ENCODE measurements at places on chromosomes 11 and 22. TPM values are rescaled to one million over a fixed set of nuclear protein-coding genes. Genes with fewer than 3 reads are reported as not detected.

- H3K27ac ChIP-seq = no peak overlapping the region
- H3K27me3 ChIP-seq = peaks cover 7% of the 10 kb centered on the region
- no peaks in the 10 kb centered on the region for H3K36me3 ChIP-seq
Observed at GRCh38 chr11:119875841-119876600, 147.0 kb upstream of the NECTIN1 start.

GRCh38 chr11:29333993-29334775 lies 682.6 kb downstream of the KCNA4 start:
- H3K27me3 ChIP-seq = peaks cover 2% of the 10 kb centered on the region
- peaks cover 15% of the 10 kb centered on the region for H3K4me1 ChIP-seq
- no peak overlapping the region for H3K4me3 ChIP-seq
- no peaks in the 10 kb centered on the region for H3K36me3 ChIP-seq

DNA sequence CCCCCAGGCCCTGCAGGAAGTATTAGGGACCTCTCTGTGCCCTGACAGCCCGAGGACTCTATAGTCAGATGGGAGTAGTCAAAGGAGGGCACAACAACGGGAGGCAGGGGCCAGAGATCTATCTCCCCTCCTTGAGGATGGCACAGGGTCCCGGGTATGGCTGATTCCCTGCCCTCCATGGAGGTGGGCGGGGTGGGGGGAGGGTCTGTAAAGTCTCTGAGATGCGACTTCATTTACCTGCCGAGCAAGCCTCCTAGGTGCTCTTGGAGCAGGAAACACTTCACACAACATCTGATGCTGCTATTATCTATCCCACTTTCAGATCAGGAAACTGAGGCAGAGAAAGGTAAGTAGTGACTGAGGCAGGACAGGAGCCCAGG lies 769 bp upstream of the CDC42EP1 start:
- H3K4me1 ChIP-seq = peaks cover 41% of the 10 kb centered on the region
- DNase-seq = no peak
- peak overlapping the region; percentile 65 for H3K4me3 ChIP-seq
- H3K27me3 ChIP-seq = no peaks in the 10 kb centered on the region

- H3K27ac ChIP-seq = no peak overlapping the region
- DNase-seq = no peak
- H3K4me3 ChIP-seq = no peak overlapping the region
- peaks cover 2% of the 10 kb centered on the region for H3K4me1 ChIP-seq
Observed at GRCh38 chr11:70463478-70464255, 65.3 kb downstream of the CTTN start.

GRCh38 chr22:18931905-18932652 lies 4.0 kb downstream of the PRODH start:
- no peak overlapping the region for H3K27ac ChIP-seq
- no peak overlapping the region for H3K4me3 ChIP-seq
- no peaks in the 10 kb centered on the region for H3K27me3 ChIP-seq
- H3K4me1 ChIP-seq = no peaks in the 10 kb centered on the region

- no peaks in the 10 kb centered on the region for H3K36me3 ChIP-seq
- peaks cover 14% of the 10 kb centered on the region for H3K27me3 ChIP-seq
- H3K4me1 ChIP-seq = no peaks in the 10 kb centered on the region
- DNase-seq = no peak
- no peak overlapping the region for H3K4me3 ChIP-seq
Observed at GRCh38 chr11:128915149-128915521, 24.0 kb downstream of the KCNJ5 start.

GRCh38 chr11:114821621-114822412 lies 143.5 kb downstream of the NXPE2 start:
- no peaks in the 10 kb centered on the region for H3K36me3 ChIP-seq
- no peak for DNase-seq
- peaks cover 21% of the 10 kb centered on the region for H3K27me3 ChIP-seq

GRCh38 chr11:128520888-128521681 lies 66.3 kb downstream of the ETS1 start:
- DNase-seq = no peak
- peak overlapping the region; percentile 84 for H3K4me3 ChIP-seq
- peak overlapping the region; percentile 87 for H3K27ac ChIP-seq
- no peaks in the 10 kb centered on the region for H3K27me3 ChIP-seq

- no peaks in the 10 kb centered on the region for H3K36me3 ChIP-seq
- peaks cover 69% of the 10 kb centered on the region for H3K27me3 ChIP-seq
- H3K4me3 ChIP-seq = peak overlapping the region; percentile 79
- no peak for DNase-seq
Observed at GRCh38 chr11:33829430-33830141, 55.3 kb upstream of the FBXO3 start.

- no peak overlapping the region for H3K27ac ChIP-seq
- no peak for DNase-seq
- no peaks in the 10 kb centered on the region for H3K4me1 ChIP-seq
- no peaks in the 10 kb centered on the region for H3K36me3 ChIP-seq
- H3K27me3 ChIP-seq = peaks cover 75% of the 10 kb centered on the region
Observed at GRCh38 chr11:14232652-14233051, 126.3 kb downstream of the RRAS2 start.

GRCh38 chr22:44928136-44928463 lies 81.7 kb downstream of the PHF21B start:
- H3K36me3 ChIP-seq = no peaks in the 10 kb centered on the region
- no peak overlapping the region for H3K27ac ChIP-seq
- peaks cover 79% of the 10 kb centered on the region for H3K27me3 ChIP-seq

- H3K4me3 ChIP-seq = no peak overlapping the region
- peak overlapping the region; percentile 39 for H3K27ac ChIP-seq
- no peaks in the 10 kb centered on the region for H3K27me3 ChIP-seq
- no peaks in the 10 kb centered on the region for H3K36me3 ChIP-seq
Observed at GRCh38 chr22:23418159-23418788, 161.8 kb downstream of the IGLL1 start.

- H3K27ac ChIP-seq = no peak overlapping the region
- DNase-seq = no peak
- no peaks in the 10 kb centered on the region for H3K36me3 ChIP-seq
- H3K4me3 ChIP-seq = no peak overlapping the region
Observed at GRCh38 chr22:28594797-28595462, 84.7 kb downstream of the TTC28 start.

GRCh38 chr22:49093192-49093880 lies 734.3 kb downstream of the BRD1 start:
- no peak for DNase-seq
- H3K27me3 ChIP-seq = peaks cover 10% of the 10 kb centered on the region
- no peaks in the 10 kb centered on the region for H3K36me3 ChIP-seq
- no peaks in the 10 kb centered on the region for H3K4me1 ChIP-seq
- no peak overlapping the region for H3K27ac ChIP-seq

GRCh38 chr11:60925868-60926267 lies 1.6 kb downstream of the TMEM132A start:
- H3K27me3 ChIP-seq = no peaks in the 10 kb centered on the region
- peaks cover 12% of the 10 kb centered on the region for H3K4me1 ChIP-seq
- peaks cover 25% of the 10 kb centered on the region for H3K36me3 ChIP-seq
- H3K27ac ChIP-seq = no peak overlapping the region
- DNase-seq = no peak

- no peaks in the 10 kb centered on the region for H3K27me3 ChIP-seq
- H3K4me1 ChIP-seq = peaks cover 3% of the 10 kb centered on the region
- no peak overlapping the region for H3K27ac ChIP-seq
- DNase-seq = no peak
Observed at GRCh38 chr11:41868606-41869005, 409.2 kb upstream of the LRRC4C start.

DNA sequence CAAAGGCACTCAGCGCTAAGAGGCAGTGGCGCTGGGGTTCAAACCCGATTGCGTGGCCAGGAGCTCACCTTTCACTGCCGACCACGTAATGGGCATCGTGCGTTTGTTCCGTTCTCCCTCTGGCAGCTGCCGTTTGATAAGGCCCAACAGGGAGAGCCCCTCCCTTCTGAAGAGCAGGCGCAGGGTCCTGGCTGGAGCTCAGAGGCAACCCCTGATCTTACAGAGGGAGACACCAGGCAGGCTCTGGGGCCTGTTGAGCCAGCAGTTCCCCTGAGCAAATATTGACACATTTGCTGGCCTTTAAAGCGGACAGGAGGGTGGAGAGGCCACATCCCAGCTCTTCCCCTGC lies 11.7 kb upstream of the C1QTNF6 start:
- H3K4me1 ChIP-seq = peaks cover 33% of the 10 kb centered on the region
- H3K36me3 ChIP-seq = no peaks in the 10 kb centered on the region
- H3K27ac ChIP-seq = no peak overlapping the region
- no peak for DNase-seq

DNA sequence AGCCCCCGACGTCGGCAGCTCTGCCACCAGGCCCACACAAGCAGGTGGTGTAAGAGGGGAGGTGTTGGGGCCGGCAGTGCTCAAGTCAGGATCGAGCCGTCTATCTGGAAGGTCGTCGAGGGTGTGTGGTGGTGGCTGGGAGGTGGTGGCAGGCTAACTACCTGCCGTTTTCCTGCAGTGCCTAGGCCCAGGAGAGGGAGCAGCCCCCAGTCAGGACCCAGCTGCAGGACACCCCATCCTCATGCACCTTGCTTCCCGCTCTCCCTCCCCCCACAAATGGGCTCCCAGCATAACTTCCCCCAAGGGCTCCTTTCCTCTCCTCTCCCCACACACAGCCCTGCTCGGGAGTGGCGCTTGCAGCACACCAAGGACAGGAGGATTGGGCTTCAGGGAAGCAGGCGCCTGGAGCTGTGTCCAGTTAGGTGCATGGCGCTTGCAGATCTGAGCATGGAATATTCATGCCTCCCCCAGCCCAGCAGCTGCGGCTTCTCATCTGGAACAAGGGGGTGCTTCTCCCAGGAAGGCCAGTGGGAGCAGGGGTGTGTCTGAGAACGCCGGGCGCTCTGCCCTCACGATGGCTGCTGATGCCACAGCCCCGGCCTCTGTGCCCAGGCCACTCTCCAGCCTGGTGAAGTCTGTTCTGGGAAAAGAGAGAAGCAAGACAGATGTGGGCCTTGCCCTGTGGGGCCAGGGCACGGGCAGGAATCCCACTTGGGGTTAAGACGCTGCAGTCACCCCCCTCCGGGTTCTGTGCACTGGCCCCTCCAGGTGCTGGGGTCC lies 127.7 kb downstream of the IGLL1 start:
- peak overlapping the region; percentile 39 for H3K27ac ChIP-seq
- H3K36me3 ChIP-seq = peaks cover 3% of the 10 kb centered on the region
- no peak overlapping the region for H3K4me3 ChIP-seq
- no peak for DNase-seq

DNA sequence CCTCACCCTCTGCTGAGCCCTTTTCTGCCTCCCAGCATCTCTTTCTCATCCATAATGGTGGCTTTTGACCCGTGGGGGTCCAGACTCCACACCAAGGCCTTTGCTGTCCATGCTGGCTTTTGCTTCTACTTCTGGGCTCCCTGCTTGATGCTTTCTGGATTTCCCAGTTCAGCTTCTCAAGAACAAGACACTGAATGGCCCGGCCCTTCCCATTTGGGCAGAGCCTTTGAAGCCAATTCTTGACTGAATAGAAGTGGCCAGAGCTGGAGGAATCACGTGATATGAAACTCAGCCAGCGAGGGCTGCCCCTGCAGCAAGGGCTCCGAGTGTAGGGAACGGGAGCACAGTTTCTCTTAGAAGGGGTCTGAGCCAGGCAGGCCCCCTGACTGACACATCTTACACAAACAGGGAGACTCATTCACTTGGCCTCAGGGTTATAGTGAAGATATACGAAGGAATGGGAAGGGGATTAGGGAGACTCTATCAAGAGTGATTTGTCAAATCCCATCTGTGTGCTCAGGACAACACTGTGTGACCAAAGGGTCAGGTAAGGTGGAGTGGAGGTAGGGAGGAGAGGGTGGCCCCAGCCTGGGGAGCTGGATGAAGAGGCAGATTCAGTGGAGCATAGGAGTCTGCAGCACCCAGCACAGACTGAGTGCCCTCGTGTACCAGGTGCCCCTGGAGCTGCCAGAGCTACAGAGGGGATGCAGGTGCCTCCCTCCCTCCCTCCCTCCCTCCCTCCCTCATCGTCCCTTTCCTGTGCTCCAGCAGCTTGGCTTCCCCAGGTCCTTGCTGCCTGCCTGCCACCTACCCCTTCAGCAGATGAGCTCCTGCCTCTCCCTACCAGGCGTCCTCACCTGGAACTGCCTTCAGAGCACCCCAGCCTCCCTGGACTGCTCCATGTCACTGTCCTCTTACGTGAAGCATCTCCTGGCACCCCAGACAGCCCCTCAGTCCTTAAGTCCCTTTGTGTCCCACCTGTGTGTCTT lies 106.0 kb downstream of the TRIM29 start:
- no peaks in the 10 kb centered on the region for H3K27me3 ChIP-seq
- peak overlapping the region; percentile 31 for H3K27ac ChIP-seq
- peaks cover 5% of the 10 kb centered on the region for H3K36me3 ChIP-seq
- peak; percentile 39 for DNase-seq
- no peak overlapping the region for H3K4me3 ChIP-seq

GRCh38 chr22:23237201-23237798 lies 57.0 kb downstream of the BCR start:
- H3K4me3 ChIP-seq = no peak overlapping the region
- H3K27ac ChIP-seq = no peak overlapping the region
- H3K4me1 ChIP-seq = peaks cover 30% of the 10 kb centered on the region
- H3K36me3 ChIP-seq = peaks cover 11% of the 10 kb centered on the region
- DNase-seq = no peak
- no peaks in the 10 kb centered on the region for H3K27me3 ChIP-seq

- H3K4me3 ChIP-seq = no peak overlapping the region
- H3K4me1 ChIP-seq = no peaks in the 10 kb centered on the region
- no peak for DNase-seq
- peaks cover 4% of the 10 kb centered on the region for H3K27me3 ChIP-seq
- H3K27ac ChIP-seq = no peak overlapping the region
Observed at GRCh38 chr22:34017205-34017604, 96.9 kb upstream of the LARGE1 start.

DNA sequence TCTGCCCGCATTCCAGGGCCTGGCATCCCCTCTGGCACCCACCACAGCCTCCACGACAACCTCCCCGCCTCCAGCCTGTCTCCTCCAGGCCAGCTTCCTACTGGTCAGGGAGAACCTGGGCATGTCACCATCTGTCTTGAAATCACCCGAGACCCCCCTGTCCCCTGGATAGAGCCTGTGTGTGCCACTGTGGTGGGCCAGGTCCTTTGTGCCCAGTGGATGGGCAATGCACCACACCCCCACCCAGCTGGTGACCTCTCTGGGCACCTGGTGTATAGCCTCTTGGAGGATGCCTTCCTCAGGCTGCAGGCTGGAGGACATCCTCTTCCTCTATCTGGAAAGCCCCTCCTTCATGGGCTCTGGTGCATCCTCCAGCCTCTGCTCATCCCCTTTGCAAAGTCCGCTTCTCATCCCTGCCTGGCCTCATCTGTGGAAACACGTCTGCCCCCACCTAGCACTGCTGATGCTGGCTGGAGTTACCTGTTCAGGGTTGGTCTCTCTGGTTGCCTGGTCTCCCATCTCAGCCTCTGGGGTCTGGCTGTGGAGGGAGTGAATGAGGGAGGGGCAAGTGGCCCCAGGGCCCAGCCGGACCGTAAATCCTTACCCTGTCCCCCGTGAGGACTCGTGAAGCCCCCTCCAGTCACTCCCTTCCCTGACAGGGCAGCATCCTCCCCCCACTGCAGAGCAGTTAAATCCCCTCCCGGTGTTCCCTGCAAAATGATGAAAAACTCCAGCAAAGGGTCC lies 589.6 kb downstream of the TBC1D22A start:
- H3K27me3 ChIP-seq = no peaks in the 10 kb centered on the region
- no peak for DNase-seq
- no peaks in the 10 kb centered on the region for H3K4me1 ChIP-seq
- H3K4me3 ChIP-seq = no peak overlapping the region

- H3K4me3 ChIP-seq = no peak overlapping the region
- H3K27ac ChIP-seq = no peak overlapping the region
- peaks cover 8% of the 10 kb centered on the region for H3K4me1 ChIP-seq
Observed at GRCh38 chr22:39408173-39408572, 8.6 kb downstream of the TAB1 start.

GRCh38 chr22:49263101-49263500 lies 564.6 kb downstream of the BRD1 start:
- H3K4me3 ChIP-seq = no peak overlapping the region
- no peaks in the 10 kb centered on the region for H3K4me1 ChIP-seq
- peaks cover 29% of the 10 kb centered on the region for H3K27me3 ChIP-seq
- DNase-seq = no peak
- H3K27ac ChIP-seq = no peak overlapping the region

Gene APOC3
- total RNA-seq = not detected

Gene GPR83
- total RNA-seq = 0.09 TPM

Gene GUCD1
- total RNA-seq = 83.6 TPM

Gene CRYAB
- 0.74 TPM for total RNA-seq

Gene PPFIBP2
- total RNA-seq = 65.8 TPM

Gene TRIM48
- total RNA-seq = not detected

Data from mesothelial cell of epicardium (in vitro differentiated cells).